Stimulated activated CD8-positive, alpha-beta memory T cell treated with anti-CD3 and anti-CD28 coated beads, Interleukin-12 subunit alpha, Interleukin-12 subunit beta, amount 100 ng/mL, for 1 hour (primary cell): ENCODE measurements at places on chromosomes 5 and 9.

DNA sequence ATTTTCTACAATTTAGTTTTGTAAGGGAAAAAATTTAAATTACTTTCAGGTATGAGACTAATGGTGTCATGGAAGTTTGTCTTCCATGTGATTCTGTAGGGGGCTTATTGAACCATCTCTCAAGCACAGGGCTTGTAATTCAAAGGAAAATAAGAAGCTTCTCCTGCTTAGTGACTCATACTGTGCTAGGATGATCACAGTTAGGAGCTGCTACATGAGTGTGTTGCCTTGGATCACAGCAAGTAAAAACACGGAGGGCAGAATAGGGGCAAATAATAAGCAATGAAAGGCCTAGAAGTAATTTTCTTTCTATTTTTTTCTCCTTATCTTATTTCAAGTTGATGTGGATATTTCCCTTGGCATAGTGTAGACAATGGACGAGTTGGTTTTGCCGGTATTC, 28.9 kb downstream of the TMEM167A start:
- DNase-seq = no peak

GRCh38 chr9:19049917-19050636, 850 bp downstream of the RRAGA start:
- DNase-seq = no peak

DNA sequence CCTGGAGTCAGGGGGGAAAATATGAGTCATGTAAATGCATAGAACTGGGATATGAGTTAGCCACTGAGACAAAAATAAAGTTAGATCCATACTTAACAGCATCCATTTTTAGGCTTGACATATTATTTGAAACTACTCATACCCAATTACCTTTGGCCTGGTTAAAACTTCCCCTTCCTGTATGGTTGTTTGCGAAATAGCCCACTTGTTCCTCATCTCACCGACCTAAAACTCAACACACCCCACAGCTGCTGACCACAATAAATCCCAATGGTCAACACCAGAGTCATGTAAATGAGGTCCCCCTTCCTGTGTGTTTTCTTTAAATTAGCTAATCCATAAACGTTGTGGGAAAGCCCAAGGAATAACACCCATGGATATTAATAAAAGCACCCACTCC, 55.2 kb upstream of the TMEM215 start:
- DNase-seq = no peak

GRCh38 chr5:139636207-139636792, 11.8 kb upstream of the CXXC5 start:
- DNase-seq = no peak

DNA sequence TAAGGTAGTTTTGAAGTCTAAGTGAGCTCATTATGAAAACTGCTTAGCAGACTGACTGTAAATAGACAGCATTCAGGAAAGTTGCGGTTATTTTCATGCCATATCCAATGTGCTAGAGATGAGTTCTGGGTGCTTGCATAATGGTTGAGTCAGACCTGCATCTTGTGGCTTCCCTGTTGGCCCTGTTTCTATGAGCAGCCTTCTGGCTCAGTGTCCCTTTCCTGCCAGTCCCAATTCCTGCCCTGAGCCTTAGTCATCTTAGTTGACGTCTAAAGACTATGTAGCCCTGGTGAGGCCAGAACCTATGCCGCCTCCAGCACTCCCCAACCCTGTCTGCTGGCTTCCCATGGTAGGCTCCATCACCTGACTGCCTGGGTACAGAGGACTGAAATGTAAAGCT, 76.3 kb upstream of the TNFSF8 start:
- DNase-seq = no peak

- DNase-seq = no peak
Measured at GRCh38 chr5:68334553-68334886, 119.0 kb downstream of the PIK3R1 start.

DNA sequence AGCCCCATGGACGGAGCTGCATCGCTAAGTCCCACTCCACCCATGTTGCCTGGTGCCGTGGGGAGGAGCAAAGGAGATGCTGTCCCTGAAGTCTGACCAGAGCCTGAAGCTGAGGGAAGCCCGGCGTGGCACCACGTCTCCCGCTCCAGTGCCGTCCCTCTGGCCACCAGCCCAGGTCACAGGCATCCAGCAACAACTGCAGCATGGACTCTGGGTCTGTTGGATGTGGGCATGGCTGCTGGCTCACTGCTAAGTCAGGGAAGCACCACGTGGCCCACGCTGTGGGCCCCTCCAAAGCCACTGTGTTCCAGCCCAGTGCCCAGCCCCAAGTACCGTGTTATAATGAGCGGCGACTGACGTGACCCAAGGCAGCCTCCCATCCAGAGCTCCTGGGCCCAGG, 112.6 kb downstream of the SYK start:
- DNase-seq = no peak

GRCh38 chr9:136098210-136098609, 3.1 kb upstream of the NACC2 start:
- DNase-seq = no peak

- no peak for DNase-seq
Measured at GRCh38 chr9:130398487-130399240, 46.1 kb upstream of the ASS1 start.

- DNase-seq = no peak
Measured at GRCh38 chr5:171858303-171858702, 72.7 kb downstream of the SMIM23 start.

GRCh38 chr9:114456929-114457328, 48.3 kb downstream of the WHRN start:
- DNase-seq = no peak

DNA sequence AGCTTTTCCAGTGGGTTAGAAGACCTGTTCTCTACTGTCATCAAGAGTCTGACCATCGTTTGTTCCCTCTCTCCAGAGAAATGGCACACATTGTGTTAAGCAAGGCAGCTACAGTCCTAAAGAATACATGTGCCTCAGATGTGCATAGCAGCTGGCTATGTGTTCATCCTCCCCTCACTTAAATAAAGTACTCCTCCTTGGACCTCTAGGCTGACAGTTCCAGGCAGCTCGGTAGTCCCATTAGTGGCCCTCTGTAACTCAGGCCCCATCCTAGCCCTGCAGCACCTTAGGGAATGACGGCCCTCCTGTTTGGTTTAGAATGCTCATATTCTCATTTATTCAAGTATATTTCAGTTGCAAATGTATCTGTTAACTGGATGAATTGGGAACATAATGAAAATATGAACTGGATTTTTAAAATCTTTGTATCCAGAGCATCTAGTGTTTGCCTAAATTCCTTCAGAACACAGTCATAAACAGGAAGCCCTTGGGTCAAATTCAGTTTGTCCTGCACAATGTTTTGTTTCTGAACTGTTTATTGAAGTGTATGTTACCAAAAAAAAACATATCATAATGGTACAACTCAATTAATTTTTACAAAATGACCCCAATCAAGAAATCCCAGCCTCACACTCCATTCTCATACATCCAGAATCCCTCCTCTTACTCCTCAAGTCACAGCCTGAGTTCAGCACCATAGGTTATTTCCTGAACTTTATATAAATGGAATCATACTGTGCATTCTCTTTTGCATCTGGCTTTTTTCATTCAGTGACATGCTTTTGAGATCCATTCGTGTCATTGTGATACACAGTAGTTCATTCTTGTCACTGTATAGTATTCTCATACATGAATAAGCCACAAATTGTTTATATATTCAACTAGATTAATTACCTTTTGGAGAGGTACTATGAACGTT, 1.6 kb upstream of the ASPN start:
- DNase-seq = no peak

GRCh38 chr9:94157050-94157801, 73.0 kb downstream of the PTPDC1 start:
- no peak for DNase-seq

GRCh38 chr9:79492092-79493009, 79.4 kb upstream of the TLE4 start:
- no peak for DNase-seq

- DNase-seq = no peak
Measured at GRCh38 chr5:151900891-151901290, 23.8 kb downstream of the GLRA1 start.

DNA sequence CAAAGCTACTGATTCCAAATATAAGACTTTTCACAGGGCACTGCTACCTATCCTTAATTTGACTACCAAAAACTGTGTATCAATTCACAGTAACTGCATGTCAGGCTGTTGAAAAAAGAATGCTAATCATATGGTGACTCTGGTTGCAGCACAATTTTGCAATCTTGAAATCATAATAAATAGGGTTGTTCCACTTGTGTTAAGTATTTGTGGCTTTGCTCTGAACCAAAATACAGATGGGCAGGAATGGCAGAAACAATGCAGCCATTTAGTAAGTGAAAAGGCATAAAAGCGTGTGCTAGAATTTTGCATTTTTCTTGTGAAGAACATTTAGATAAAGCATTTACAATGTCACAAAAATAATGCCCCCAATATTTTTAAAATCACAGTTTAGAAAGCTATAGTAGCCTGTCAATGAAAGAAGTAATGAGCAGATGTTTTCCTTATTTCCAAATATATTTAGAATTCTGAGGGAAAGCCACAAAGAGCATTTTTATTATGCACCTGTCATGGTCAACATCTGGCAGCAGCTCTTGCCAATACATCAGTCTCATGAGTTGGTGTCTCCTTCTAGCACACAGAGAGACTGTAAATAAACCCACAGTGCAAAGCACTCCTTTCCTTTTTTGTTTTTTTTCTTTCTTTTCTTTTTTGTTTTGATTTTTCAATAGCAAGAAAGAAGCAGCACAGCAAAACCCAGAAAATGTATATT, 54.8 kb upstream of the PAM start:
- no peak for DNase-seq

GRCh38 chr5:93573354-93574351, 7.4 kb downstream of the NR2F1-AS1 start:
- no peak for DNase-seq

DNA sequence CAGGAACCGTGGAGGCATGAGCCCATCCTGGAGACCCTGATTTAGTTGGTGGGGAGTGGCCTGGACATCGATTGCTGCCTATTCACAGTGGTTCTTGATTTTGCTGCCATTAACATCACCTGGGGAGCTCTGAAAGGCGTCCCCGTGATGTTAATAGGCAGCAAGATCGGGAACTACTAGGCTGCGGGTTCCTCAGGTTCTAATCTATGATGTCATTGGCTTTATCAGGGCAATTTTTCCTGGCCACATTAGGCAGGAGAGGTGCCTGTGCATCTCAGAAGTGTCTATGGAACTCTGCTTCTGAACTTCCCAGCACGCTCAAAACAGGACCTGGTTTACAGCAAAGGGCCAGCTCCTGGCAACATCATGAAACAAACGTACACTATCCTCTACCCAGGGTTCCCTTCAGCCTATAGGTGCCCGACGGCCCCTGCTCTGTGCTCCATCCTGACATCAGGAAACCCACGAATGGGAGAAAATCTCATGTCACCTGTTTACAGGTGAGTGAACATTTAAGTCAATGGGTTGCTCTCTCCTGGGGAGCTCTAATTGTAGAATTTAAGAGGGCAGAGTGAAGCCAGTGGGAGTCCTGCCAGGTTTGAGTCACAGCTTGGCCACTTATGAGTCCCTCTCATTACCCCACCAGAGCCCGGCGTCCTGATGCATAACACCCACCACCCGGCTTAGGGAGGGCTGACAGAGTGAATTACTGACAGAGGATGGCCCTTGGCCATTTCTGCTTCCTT, 49.4 kb downstream of the ROPN1L start:
- no peak for DNase-seq

DNA sequence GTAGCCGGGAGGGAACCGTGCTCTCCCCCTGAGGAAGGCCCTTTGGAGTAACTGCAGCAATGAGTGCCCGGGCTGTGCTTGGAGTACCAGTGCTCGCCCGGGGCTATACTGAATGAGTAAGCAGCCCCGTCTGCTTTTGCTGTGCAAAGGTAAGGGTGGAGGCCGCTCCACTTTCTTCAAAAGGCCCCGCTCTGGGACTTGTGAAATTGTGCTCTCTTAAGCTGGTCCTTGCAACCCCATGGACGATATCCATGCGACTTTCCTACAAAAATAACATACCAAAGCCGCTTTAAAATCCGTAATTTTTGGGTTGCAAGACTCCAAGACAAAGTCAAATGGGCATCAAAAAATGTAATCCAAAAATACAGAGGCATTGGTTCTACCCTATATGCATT, 578 bp upstream of the TNFAIP8 start:
- DNase-seq = no peak

- no peak for DNase-seq
Measured at GRCh38 chr5:113125371-113125770, 148.8 kb downstream of the DCP2 start.

DNA sequence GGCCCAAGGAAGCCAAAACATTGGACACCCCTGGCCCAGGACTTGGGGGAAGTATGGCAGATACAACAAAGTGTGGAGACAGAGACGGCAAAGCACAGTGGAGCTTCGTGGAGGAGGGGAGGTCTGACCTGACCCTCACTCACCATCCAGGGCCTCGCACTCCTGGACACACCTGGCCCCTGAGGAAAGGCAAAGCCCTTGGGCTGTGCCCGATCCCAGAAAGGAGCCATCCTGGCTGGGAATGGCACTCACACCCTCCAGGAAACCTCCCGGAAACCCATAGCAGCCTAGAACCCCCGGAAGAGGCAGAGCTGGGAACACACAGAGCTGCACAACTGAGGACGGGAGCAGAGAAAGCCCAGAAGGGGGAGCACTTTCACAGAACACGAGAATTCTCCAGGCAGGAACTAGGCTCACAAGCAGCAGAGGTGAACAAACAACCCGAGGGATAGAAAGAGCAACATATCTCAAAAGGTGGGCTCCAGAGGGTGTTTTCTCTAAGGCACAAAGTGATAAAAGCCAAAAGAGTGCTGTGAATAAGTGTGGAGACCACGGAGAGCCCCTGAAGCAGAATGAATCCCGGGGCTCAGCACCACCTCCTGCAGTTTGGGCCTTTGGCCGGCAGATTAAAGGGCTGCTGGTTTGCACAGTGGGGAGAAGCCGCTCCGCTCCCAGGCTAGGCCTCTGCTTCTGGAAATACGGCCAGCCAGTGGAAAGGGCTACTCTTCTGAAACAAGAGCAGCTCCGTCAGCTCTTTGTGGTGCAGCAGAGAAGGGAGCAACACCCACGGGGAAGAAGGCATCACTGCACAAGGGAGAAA, 108.2 kb downstream of the UBE2R2 start:
- no peak for DNase-seq
